ENCODE measurements at places on chromosomes 1 and 21.

- DNase-seq, result no peak
These were observed 34.8 kb upstream of the CACYBP start for GRCh38 chr1:174964972-174965361.

GRCh38 chr21:39120876-39121599 is 62.2 kb downstream of the PSMG1 start:
- DNase-seq, result no peak

DNA sequence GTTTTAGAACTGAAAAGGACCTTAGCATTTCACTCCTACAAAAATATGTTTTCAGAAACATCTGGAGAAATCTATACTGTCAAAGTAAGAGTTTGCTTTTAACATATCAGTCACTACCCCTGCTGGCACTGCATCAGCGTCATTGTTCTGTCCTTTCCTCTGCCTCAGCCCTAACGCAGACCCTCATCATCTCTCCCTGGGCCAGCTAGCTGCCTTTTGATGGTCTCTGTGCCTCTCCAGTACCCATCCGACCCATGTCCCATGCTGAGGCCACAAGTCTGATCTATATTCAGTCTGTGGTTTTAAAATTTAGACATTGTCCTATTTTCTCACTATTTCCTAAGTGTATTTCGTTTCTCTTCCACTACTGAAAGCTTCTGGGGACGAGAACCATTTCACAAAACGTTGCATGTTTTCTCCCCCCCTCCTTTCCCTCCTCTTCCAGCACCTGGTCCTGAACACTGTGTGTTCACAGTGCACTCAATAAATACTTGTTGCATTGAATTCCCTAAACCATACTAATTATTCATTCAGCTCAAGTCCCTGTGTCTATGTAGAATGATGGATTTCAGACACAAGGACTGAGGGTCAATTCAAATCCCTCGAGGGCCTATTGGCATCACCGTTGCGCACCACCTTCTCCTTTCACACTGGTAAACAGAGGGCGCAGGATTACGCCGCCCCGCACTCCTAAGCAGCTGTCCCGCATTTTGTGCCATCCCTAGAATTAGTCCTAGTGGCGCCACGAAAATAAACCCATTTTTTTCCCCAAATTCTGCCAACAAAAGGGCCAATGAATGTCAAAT is 53.4 kb downstream of the CD2 start:
- no peak for DNase-seq

DNA sequence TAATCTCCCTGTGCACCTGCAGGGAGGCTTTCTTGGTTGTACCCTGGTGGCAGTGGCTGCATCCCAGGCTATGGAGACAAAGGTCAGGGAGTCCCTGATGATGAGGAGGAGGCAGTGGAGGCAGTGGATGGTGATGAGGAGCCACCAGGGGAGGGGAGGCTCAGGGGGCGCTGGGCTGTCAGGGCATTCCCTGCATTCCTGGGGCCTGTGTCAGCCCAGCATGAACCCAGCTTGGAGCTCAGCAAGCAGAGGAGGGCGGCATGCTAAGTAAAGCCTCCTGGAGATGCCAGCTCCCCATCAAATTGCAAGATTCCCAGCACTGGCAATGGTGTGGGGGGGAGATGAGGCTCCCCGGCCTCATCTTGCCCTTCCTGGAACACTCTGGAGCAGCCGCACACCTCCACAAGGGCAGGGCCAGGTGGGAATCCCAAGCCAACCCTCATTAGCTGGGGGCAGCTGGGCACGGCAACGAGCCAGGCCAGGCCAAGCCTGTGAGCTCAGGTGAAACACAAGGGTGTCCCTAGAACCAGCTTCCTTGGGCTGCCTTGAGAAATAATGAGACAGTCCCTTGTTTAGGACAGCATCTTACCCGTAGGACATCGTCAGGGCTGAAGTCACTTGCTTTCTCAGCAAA is 469.5 kb downstream of the MATN1 start:
- DNase-seq, result no peak

- peak; percentile 14 for DNase-seq
These were observed at the start of gene RIIAD1 for GRCh38 chr1:151720974-151721787. Gene RIIAD1, plus strand, starts transcription at chr1:151721522. Its CDS starts 15 bp downstream, at chr1:151721537.

DNA sequence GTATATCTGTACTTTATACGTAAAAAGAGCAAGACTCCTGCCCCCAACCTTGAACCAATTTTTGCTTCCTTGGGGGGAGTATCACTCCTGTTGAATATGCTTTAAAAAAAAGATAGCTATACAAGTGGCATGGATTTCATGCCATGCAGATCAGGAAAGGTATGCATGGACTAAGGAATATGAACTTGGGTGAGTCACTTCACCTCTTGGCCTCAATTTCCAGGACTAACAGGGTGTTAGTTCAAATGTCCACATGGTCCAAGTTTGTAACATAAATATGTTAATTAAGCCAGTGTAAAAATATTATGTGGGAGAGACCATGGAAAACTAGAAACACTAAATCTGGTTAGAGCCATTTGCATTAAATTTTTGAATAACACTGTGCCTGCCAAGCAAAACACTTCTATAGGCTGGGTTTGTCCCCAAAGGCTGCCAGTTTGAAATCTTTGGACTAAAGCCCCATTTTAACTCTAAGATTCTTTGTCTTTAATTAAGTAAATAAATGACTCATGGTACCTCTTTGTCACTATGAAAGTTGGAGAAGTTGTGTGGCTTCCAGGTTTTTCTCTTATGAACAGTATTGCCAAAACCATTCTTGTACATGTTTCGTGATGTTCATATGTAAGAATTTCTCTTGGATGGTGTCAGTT is 33.1 kb downstream of the FAM177B start:
- DNase-seq, result no peak

GRCh38 chr1:3155056-3155925 is 86.3 kb downstream of the PRDM16 start:
- DNase-seq, result no peak

DNA sequence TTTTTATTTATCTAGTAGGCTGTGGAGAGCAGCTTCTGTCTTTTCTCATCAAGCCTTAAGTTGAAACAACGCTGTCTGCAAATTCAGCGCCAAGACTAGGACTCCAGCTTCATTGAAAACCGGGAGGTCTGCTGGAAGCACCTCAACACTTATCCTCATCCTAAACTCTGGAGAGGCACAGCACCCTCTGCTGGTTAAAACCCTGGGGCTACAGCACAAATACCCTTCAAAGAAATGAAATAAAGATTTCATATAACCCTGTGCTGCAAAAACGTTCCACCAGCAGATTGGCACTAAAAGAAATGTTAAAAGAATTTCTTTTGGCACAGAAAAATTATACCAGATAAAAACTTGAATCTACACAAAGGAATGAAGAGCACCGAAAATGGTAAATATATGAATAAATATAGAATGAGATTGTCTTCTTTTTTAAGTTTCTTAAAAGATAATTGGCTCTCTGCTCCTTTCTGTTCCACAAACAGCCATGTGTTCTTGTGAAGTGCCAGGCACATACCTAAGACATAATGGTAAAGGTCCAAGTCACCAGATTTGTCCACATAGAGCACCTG is 227.7 kb upstream of the SAMSN1 start:
- peak; percentile 49 for DNase-seq

DNA sequence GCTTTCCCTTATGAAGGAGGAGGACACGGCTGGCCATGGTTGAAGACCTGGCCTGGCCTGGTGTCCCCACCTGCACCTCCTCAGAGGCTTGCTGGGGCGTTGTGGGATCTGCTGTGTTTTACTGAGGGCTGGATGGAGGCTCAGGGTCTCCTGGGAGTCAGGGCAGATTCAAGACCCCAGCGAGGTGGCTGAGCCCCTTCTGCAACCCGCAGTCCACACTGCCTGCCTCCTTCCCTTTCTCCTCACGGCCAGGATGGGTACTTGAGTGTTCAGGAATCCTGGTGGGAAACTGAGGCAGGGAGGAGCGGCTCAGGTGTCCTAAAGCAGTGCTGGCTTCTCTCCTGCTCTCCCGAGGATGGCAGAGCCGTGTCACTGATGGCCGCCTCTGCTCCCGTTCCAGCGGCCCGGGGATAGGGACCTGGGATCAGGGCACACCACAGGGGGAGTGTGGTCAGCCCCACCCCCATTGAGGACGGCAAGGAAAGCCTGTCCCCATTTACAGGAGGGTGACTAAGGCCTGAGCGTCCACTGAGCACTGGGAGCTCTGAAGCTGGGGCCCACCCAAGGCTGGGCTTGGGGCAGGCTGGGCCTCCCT is 47.5 kb downstream of the TRPM2 start:
- no peak for DNase-seq

DNA sequence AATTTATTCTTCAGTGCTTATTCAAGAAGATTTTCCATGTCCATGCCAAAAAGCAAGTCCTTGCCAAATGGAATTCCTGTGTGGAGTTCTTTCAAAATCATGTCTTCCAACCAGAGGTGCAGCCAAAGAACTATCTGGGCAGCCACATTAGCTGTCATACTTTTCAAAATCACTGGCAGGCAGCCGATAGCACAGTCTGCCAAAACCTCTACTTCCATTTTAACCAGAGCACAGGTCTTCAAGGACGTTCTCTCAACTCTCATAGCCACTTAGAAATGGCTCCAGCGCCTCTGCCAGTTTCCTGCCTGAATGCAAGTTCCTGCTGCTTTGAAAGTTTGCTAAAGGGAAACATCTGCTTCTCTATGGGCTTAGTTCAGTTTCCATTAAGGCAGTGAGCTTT is 975.7 kb upstream of the ADGRL4 start:
- DNase-seq, result no peak

GRCh38 chr1:47471163-47471562 is 33.3 kb downstream of the FOXD2 start:
- no peak for DNase-seq

GRCh38 chr1:78911956-78912880 is 94.3 kb downstream of the ADGRL4 start:
- DNase-seq, result no peak

DNA sequence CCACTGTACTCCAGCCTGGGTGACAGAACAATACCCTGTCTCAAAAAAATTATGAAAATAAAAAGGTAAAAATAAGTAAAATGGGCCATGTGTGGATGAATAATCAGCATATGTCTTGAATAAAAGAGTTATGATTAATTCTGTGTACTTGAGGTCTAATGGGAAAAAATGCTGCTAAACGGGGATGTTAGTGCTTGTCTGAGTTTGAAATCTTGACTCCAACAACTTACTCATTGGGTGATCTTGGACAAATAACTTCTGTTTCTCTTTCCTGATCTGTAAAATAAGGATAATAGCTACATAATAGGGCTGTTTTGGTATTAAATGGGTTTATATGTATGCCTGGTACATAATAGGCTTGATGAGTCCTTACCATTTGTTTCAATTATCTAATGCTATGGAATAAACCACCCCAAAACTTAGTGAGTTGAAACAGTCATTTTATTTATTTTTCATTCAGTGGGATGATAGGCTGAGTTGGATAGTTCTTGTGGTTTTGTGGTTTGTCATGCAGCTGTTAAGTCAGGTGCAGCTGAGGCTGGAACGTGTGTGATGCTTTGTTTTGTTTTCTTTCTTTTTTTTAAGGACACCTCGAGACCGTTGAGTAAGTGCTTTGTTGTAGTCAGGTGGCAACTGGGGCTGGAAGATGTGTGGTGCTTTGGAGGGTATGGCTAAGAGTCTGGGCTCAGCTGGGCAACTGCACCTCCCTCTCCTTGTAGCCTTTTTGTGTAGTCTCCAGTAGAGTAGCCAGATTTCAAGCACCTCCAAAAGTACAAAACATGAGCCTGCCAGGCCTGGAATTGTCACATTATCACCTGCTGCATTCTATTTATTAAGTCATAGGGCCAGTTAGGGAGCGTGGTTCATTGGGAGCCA is 4.9 kb downstream of the MDM4 start:
- DNase-seq, result no peak

DNA sequence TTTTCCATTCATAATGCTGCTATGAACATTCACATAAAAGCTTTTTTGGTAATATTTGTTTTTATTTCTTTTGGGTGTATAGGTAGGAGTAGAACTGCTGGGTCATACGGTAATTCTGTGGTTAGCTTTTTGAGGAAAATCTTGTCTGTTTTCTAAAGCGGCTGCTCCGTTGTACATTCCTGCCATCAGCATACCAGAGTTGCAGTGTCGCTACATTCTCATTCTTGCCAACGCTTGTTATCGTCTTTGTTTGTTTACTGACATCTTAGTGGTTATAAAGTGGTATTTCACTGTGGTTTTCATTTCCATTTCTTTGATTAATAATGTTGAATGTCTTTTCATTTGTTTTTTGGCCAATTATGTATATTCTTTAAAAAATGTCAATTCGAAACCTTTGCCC is 469.8 kb upstream of the ZP4 start:
- no peak for DNase-seq

DNA sequence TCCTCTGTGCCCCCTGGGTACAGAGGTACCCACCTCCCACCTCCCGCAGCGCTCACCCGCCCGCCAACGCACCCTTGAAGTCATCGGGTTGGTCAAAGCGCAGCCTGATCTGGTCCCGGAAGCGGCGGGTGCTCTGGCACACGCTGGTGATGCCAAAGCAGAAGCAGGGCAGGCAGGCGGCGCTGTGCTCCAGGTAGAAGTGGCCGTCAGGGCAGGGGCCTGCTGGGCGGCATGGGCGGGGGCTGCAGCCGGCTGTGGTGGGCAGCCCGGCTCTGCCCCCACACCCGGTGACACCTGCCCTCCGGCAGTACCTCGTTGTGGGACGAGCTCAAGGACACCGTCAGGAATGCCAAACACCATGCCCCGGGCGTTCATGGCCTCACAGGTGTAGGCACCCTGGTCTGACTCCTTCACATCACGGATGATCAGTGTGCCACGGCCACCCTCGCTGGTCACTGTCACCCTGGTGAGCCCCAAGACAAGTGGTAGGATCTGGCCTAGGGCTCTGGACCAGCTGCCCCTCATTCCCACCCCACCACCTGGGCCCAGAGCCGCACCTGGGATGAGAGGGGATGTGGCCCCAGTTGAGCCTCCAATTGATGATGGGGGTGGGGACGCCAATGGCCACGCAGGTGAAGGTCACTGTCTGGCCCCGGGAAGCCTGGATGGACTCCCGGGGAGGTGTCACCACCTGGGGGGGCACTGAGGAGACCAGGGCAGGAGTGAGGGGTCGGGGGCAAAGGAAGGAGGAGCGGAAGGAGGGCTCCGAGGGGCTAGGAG is 52.5 kb downstream of the HSPG2 start:
- no peak for DNase-seq

DNA sequence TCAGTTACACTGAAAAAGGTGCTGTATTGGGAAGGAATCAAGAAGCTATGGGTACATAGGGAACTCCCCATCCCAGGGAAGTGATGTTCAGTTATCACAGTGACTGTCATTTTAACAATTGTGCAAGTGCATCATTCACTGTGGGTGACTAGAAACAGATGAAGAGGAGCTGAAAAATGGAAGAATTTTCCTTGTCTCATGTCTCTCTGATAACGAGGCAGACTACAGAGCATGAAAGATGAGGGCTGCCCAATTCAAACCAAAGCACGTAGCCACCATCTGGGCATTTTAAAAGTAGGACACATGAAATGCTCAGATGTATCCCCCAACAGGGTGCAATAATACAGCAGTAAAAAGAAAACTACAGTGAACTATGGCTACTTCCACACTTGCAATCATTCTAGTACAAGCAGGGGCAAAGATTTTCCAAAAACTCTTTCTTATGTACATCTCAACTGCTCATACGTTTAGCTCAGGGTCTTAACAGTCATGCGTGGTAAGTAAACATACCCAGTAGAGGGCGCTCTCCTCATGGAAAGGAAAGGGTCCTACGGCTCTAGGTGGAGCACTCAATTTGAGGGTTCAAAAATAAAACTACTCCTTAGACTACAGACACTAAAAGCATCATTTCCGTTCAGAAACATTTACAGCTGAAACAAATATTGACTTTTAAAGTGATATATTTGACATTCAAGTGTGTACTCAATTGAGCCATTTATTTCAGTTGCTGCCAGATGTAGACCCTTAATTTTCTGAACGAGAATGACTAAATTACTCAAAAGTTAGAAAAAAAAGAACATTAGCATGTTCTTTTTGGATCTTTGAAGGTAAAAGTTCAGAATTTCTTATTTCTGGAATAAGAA is 143.2 kb downstream of the KCTD3 start:
- DNase-seq, result no peak

All from stimulated activated CD4-positive, alpha-beta T cell treated with anti-CD3 and anti-CD28 coated beads, Interleukin-4, amount 100 ng/mL, for 48 hours (primary cell).